Neural progenitor cell (in vitro differentiated cells): ENCODE measurements at places on chromosomes 5 and 9.
A peak's percentile ranks its signal among the peaks of the same experiment; 100 is the strongest.

DNA sequence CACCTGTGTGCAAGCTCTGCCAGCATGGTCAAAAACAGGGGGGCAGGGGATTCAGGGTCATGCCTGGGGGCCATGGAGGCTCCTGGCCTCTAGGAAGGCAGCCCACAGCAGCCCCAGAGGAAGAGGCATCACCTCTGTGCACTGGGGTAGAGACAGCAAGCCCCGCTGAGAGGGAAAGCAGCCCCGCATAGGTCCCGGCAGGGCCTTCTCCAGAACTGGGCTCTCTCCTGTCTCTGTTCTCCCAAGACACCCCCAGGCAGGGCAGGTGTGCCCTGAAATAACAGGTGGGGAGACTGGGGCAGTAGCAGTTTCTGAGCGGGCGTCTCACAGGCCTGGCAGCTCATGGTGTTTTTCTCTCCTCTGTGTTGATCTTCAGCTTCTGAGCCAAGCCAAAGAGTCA, 279.1 kb downstream of the HSPA4 start:
- DNase-seq: no peak

DNA sequence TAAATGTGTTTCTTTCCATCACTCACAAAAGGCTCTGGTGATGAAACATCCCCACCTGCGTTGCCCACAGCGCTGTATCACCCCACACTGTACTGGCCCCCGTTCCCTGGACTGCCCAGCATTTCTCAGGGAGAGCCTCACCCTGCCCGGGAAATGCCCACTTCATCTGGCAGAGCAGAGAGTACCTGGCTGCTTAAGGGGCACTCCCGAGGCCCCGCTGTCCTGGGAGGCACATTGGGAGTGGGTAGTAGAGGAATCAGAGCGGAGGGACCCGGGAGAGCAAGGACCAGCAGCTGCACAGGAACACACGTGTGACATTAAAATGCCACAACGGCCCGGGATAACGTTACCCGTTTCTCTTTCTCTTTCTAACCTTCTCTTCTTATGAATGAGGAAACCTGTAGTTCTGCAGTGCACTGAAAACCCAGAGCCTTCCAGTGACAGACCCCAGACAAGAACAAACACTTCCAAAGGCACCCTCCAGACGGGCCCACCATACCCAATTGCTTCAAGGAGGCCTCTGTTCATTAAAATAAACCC, 110.0 kb downstream of the ROR2 start:
- no peak for DNase-seq

DNA sequence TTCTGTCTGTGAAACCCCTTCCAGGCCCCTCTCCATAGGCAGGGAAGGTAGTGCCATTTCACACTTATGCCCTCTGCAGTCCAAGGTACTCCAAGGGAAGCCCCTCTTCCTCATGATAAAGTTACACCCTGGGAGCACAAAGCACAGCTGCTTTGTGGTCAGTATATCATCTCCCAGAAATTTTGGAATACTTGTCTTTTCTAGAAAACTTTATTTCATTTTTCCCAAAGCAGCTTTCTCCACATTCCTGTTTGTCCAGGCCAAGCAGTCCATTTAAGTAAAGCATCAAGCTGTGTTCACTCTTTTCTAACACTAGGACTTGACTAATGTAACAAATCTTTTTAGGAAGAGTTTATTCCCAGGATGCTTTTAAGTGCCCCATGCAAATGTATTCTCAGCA, 371.8 kb upstream of the RGMB start:
- DNase-seq: no peak

DNA sequence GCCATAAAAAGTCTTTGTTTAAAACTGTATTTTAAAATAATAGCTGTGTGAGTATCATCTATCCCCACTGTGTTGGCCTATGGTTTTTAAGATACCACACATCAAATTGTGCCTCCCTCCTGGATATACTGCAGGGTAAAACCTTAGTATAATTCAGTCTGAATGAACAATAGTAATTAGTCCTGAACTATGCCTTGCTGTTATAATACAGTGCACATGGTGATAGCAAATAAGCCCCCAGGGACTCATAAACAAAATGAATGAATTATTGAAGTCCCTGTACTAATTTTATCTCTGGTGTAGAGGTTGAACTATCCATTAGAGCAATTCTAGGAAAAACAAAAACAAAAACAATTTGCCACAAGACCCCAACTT, 142.7 kb upstream of the ADAMTSL1 start:
- DNase-seq: no peak

DNA sequence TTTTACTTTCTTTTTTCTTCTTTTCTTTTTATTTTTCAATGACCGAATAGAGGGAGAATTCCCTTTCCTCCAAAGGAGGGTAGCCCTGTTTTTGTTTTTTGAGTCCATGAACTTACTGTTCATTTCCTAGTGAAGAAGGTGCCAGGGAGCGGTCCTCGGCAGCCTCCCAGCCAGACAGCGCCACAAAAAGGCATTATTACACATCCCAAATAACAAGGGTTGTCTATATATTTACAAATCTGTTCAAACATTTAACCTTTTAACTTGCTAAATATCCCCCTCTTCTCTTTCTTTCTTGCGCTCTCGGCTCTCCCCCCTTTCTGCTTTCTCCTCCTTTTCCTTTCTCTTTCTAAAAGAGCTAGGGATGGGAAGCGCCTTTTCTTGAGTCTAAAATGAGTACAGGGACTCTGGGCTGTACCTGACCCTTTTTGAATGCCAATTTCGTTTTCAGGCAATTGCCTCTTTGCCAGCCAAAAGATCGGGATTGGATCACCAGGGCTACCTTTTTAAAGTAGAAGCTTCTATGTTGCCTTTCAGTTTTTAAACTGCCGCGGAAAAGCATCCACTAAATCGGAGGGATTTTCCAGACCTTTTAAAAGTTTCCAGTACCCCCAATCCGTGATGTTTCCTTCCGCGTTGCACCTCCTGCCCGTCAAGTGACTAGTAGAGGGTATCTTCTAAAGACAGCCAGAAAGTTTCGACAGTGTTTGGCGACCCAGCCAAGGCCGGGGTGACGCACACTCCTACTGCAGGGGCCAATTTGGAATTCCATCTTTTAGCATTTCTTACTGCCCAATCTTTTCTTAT, 125.6 kb downstream of the TMEM161B start:
- peak; percentile 45 for DNase-seq

DNA sequence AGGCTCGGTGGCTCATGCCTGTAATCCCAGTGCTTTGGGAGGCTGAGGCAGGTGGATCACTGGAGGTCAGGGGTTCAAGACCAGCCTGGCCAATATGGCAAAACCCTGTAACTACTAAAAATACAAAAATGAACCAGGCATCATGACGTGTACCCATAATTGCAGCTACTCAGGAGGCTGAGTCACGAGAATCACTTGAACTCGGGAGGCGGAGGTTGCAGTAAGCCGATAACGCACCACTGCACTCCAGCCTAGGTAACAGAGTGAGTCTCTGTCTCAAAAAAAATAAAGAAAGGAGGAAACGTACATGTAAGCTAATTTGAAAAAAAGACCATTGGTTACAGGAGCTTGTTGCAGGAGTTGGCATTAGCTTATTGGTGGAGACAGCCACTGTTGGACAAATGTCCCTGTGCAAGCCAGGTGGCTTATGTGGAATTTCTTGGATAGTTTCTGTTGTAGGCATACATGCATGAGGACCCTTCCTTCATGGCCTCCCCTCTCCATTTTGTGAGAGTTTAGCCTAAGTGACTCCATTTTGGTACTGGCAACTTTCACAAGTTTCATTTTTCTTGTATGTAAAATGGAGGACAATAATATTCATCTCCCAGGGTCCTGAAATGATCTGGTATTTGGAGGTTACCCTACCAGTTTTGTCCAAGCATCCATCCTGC, 16.8 kb upstream of the RAB14 start:
- DNase-seq: no peak

DNA sequence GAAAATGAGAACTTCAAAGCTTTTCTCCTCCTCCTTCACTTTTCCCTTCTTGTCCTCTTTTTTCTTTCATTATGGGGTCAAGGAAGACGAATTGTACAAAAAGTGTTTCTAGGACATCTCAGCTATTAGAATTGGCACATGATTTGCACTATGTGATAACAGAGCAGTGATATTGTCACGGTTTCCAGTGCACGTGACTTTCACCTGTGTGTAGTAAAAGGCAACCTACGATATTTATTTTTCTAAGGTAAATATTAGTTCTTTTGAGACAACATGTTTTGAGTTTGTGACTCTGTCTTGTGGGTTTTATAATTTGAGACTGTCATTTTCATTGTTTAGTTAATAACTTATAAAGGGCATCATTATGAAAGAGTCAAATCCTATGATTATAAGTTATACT, 213.1 kb downstream of the PSAT1 start:
- DNase-seq: no peak

DNA sequence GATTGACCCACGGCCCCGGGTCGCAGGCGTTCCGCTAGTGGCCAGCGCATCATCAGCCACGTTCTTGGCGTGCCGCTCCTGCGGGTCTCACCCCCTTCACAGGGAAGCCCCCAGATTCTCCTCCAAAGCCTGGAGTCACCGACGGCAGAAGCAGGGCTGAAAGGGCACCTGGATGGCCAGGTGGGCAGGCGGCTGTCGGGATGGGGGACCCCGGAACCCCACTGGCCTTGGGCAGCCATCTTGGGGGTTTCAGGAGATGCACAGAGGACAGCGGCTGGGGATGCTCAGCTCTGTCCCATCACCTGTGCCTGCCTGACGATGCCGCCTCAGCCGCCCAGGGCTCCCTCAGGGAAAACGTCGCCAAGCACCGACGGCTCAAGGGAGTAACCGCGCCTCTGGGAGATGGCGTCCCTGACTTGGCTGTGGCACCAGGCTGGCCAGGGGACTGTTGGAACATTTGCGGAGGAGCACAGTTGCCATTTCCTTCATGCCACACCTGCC, 14.1 kb upstream of the SLC9A3 start:
- DNase-seq: no peak

- DNase-seq: no peak
These were observed 351.8 kb upstream of the WWC1 start for GRCh38 chr5:167939686-167940085.

DNA sequence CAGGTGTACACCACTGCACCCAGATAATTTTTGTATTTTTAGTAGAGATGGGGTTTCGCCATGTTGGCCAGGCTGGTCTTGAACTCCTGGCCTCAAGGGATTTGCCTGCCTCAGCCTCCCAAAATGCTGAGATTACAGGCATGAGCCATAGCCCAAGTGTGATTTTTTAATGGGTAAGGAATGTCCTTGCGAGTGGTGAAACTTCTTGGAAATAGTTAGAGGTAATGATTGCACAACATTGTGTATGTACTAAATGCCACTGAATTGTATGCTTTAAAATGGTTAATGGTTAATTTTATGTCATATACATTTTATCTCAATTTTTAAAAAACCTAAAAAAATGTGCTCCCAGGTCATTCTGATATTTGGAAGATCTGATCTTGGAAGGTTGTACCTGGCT, 59.9 kb upstream of the IL6ST start:
- DNase-seq: no peak

- no peak for DNase-seq
These were observed 118.0 kb downstream of the VAV2 start for GRCh38 chr9:133874060-133874657.

DNA sequence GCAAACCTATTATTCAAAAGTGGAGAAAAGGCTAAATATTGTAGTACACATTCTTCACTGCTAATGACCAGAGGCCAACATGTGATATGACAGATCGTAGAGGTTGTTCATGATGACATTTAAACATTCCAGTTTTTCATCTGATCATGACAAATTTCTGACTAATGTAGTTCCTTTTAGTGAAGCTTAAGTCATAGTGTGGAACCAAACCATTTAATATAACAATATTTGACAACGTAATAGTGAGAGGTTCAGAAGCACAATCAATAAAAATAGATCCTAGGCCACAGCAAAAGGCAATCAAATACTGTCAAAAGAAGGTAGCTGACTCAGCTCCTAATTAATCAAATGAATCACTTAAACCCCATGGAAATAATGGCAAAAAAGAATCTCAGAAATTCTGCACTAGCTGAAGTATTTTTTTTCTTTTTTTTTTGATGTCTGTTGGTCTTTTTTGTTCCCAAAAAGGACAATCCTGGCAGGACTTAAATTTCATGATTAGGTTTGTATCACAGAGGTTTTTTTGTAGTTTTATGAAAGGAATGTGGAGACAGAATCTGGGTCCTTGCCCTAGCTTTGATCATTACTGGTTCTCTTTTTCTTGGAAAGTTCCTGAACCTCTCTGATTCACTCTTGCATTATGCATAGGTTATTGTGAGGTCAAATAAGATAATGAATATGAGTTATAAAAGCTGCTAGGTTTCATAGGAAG, 795.0 kb downstream of the DTWD2 start:
- no peak for DNase-seq

DNA sequence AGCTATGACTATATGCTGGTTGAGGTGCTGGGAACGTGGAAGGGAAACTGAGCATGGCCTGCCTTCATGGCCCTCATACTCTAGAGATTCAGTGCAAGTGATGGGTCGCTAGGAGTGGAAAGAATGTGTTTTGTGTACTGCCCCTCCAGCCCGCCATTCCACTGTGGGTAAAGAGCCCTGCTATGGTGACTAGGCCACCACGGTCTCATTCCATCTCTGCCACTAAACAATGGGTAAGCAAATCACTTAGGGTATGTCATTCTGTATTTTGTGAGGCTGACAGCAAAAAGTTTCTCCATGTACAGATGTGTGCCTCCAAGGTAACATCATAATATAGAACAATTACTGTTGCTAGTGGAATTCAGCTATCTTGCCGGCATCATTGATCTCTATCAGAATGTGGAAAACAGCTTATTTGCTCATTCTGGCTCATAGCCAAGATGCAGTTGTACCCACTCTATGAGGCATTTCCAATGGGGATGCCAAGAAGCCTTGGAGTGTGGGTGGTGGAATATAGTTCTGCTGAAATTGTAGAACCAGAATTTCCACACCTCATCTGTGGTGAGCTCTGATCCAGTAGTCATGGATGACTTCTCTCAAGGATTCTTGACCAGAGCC, 12.5 kb downstream of the SMARCA2 start:
- DNase-seq: no peak

DNA sequence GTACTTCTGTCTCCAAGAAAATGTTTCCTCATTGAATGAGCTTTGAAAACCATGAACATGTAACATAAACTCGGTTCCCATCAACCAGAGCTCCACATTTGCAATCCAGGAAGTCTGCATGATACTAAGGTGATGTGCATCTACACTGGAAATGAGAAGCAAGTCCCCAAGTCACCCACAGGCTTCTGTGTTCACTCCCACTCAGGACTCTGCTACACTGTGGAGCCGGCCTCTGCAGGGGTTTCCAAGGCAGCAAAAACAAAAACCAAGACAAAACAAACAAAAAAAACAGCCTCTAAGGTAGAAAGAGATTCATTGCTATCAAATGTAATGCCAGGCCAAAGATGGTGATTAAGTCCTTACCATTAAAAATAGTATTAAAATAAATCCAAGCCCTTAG, 593.7 kb downstream of the IRX1 start:
- DNase-seq: no peak

- DNase-seq: no peak
These were observed 96.6 kb upstream of the CD180 start for GRCh38 chr5:67293226-67293625.

DNA sequence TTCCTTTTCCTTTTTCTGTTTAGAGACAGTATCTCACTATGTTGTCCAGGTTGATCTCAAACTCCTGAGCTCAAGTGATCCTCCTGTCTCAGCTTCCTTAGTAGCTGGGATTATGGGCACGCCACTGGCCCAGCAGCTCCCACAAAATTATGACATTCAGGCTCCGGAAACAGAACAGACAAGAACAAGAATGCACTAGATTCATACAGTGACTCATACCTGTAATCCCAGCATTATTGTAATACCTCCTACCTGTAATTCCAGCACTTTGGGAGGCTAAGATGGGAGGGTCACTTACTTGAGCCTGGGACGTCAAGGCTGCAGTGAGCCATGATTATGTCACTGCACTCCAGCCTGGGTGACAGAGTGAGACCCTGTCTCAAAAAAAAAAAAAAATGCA, 26.7 kb upstream of the B4GALT1 start:
- DNase-seq: no peak

GRCh38 chr5:94243612-94244011, 374.8 kb downstream of the KIAA0825 start:
- no peak for DNase-seq
